ENCODE measurements at places on chromosomes 7 and 10.

- DNase-seq, result no peak
Observed at GRCh38 chr7:112162142-112162766, 43.9 kb downstream of the DOCK4 start.

DNA sequence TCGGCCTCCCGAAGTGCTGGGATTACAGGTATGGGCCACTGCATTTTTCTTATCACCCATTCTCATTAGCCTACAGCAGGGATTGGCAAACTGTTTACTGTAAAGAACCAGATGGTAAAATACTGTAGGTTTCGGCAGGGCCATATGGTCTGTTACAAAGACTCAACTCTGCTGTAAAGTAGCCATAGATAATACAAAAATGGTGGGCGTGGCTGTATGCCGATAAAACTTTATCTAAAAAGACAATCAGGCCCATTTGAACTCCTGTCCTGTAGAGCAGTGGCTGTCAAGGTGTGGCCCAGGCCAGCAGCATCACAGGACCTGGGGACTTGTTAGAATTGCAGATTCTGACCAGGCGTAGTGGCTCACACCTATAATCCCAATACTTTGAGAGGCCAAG is 134.3 kb downstream of the CUX1 start:
- DNase-seq, result no peak

GRCh38 chr7:157355784-157356511 is 19.1 kb downstream of the DNAJB6 start:
- no peak for DNase-seq

GRCh38 chr7:55044791-55045190 is 26.0 kb downstream of the EGFR start:
- no peak for DNase-seq

- no peak for DNase-seq
Observed at GRCh38 chr7:372546-372931, 82.6 kb downstream of the FOXL3 start.

- no peak for DNase-seq
Observed at GRCh38 chr10:71419002-71419540, 22.4 kb downstream of the CDH23 start.

GRCh38 chr7:102044984-102045673 is 227.7 kb downstream of the CUX1 start:
- DNase-seq, result no peak

DNA sequence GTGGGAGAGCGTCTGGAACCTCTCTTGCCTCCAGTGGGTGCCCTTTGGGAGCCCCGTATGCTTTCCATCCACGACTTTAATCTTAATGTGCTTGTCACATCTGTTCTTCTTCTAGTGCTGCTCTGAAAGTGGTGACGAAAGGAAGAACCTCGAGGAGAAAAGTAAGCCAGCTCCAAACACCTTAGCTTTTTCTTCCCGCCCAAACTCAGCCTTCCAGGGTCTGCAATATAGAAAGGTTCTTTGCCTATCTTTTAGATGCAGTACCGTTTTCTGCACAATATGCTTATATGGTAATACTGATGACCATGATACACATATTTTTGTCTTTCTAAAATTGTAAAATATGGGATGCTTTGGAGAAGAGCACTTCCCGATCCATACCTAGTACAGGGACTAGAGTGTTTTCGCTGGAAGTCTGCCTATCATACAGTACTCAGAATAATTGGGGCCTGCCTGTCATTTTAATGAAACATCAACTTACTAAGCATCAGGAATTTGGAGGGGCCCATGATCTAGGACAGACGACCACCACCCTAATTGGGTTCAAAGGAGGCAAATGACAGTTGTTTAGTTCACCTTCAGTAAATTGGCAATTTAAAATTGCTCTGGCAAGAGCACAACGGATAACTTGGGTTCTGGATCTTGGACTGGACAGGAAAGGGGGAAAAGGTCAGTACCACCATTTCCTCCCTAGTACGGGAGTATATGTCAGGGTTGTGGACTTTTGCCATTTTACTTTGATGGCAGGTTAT is 884 bp downstream of the RINT1 start:
- no peak for DNase-seq

GRCh38 chr10:43029043-43029442 is 47.8 kb upstream of the RET start:
- no peak for DNase-seq

DNA sequence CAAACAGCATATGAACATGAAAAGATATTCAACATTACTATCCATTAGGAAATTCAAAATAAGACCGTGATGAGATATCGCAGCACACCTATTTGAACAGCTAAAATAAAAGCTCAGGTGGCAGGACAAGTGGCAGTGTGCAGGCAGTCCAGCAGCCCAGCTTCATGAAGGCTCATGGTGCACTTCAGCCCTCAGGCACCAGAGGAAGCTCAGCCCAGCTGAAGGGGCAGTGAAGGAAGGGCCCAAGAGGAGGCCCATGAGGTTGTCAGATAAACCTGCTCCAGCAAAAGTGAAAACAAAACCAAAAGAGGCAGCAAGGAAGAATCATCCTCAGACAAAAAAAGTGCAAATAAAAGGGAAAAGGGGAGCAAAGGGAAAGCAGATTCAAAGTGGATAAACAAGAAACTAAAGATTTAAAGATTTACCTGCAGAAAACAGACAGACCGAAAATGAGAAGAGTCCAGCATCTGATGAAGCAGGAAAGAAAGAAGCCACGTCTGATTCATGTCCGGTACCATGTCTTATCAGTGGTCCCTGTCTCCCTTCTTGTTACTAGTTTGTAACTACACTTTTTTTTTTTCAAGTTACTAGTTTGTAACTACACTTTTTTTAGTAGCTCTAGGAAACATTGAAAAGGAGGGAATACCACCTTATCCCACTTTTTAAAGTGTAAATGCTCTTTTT is 15.0 kb upstream of the FAM24B start:
- DNase-seq, result no peak
